ENCODE measurements at places on chromosomes 2 and 18. TPM values are rescaled to one million over a fixed set of nuclear protein-coding genes. Genes with fewer than 3 reads are reported as not detected.

Gene TMEM163
- 0.12 TPM for total RNA-seq

Gene CFAP65
- 0.52 TPM for total RNA-seq

Gene SLC16A14
- total RNA-seq: 7.9 TPM

Gene OR6B2
- total RNA-seq: not detected

Gene CHPF
- total RNA-seq: 228 TPM

GRCh38 chr2:197200762-197201058 is 109.9 kb downstream of the ANKRD44 start:
- no peaks in the 10 kb centered on the region for H3K36me3 ChIP-seq
- H3K4me1 ChIP-seq: no peaks in the 10 kb centered on the region
- no peak for DNase-seq
- H3K27me3 ChIP-seq: no peaks in the 10 kb centered on the region
- H3K4me3 ChIP-seq: no peak overlapping the region

DNA sequence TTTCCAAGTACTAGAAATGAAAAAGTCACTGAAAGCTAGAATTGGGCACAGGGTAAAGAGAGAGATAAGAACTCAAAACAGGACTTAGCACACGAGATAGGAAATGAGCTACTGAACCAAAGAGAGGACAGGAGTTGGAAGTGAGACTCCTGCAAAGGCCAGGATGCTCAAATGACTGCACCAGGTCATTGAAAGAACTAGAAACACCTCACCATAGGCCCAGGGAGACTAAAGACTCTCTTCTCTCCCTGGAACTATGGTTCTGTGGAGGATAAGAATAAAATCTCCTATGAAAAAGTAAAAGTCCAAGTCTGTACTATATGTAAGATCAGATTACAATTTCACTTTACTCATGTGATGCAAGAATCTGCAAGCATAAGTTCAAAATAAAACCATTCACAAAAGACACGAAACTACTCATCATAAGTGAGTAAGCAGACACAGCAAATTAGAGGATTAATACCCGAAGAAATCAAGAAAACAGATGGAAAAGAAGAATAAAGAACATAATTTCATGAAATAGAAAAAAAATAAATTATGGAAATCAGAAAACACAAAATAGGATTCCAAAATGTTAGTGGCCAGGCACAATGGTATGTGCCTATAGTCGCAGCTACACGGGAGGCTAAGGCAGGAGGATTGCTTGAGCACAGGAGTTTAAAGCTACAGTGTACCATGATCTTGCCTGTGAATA is 6.5 kb downstream of the NBAS start:
- no peaks in the 10 kb centered on the region for H3K36me3 ChIP-seq
- H3K4me1 ChIP-seq: no peaks in the 10 kb centered on the region
- H3K4me3 ChIP-seq: no peak overlapping the region
- no peak for DNase-seq
- H3K27me3 ChIP-seq: no peaks in the 10 kb centered on the region

- H3K4me1 ChIP-seq: no peaks in the 10 kb centered on the region
- H3K36me3 ChIP-seq: peaks cover 2% of the 10 kb centered on the region
- no peak for DNase-seq
These were observed 177.8 kb downstream of the EIPR1 start for GRCh38 chr2:3199627-3200345.

- no peak overlapping the region for H3K4me3 ChIP-seq
- H3K27me3 ChIP-seq: peaks cover 2% of the 10 kb centered on the region
- H3K36me3 ChIP-seq: no peaks in the 10 kb centered on the region
- DNase-seq: no peak
- H3K27ac ChIP-seq: no peak overlapping the region
These were observed 115.1 kb downstream of the CMPK2 start for GRCh38 chr2:6750411-6751158.

- H3K4me1 ChIP-seq: no peaks in the 10 kb centered on the region
- H3K4me3 ChIP-seq: no peak overlapping the region
- no peaks in the 10 kb centered on the region for H3K36me3 ChIP-seq
- no peaks in the 10 kb centered on the region for H3K27me3 ChIP-seq
- no peak for DNase-seq
These were observed 14.9 kb upstream of the UGT1A1 start for GRCh38 chr2:233745073-233745755.

GRCh38 chr2:45074713-45075112 is 65.5 kb upstream of the SIX2 start:
- H3K36me3 ChIP-seq: no peaks in the 10 kb centered on the region
- no peak for DNase-seq
- H3K27ac ChIP-seq: no peak overlapping the region
- H3K27me3 ChIP-seq: peaks cover 20% of the 10 kb centered on the region
- no peak overlapping the region for H3K4me3 ChIP-seq

DNA sequence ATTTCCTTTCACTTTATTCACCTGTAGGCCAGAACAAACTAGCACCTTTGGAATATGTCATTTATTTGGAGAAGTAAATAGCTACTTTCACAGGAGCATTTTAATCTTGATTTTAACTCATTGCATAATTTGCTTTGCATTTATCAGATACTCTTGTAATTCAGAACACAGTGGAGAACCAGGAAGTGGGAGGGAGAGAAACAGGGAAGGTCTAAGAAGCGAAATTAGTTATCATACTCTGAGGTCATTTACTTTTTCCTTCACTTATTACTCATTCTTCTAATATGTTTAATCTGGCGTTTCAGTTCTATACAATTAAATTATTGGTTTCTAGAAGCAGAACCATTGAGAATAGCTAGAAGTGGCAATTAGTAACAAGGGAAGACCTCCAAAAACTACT is 20.7 kb downstream of the RBM44 start:
- no peak overlapping the region for H3K4me3 ChIP-seq
- H3K4me1 ChIP-seq: no peaks in the 10 kb centered on the region
- no peaks in the 10 kb centered on the region for H3K27me3 ChIP-seq
- no peak overlapping the region for H3K27ac ChIP-seq
- H3K36me3 ChIP-seq: no peaks in the 10 kb centered on the region

GRCh38 chr2:49973917-49974368 is 819.6 kb upstream of the FSHR start:
- no peaks in the 10 kb centered on the region for H3K27me3 ChIP-seq
- H3K36me3 ChIP-seq: no peaks in the 10 kb centered on the region
- H3K4me3 ChIP-seq: no peak overlapping the region
- H3K4me1 ChIP-seq: no peaks in the 10 kb centered on the region
- no peak for DNase-seq

- H3K27ac ChIP-seq: no peak overlapping the region
- DNase-seq: no peak
- no peaks in the 10 kb centered on the region for H3K36me3 ChIP-seq
- no peaks in the 10 kb centered on the region for H3K27me3 ChIP-seq
- no peak overlapping the region for H3K4me3 ChIP-seq
These were observed 9.2 kb upstream of the BBS5 start for GRCh38 chr2:169469952-169470572.

GRCh38 chr2:70141212-70141901 is 49.5 kb downstream of the C2orf42 start:
- H3K4me3 ChIP-seq: peak overlapping the region; percentile 63
- H3K27me3 ChIP-seq: no peaks in the 10 kb centered on the region
- peaks cover 49% of the 10 kb centered on the region for H3K4me1 ChIP-seq
- peak overlapping the region; percentile 99 for H3K27ac ChIP-seq

- DNase-seq: no peak
- no peak overlapping the region for H3K27ac ChIP-seq
- H3K4me3 ChIP-seq: no peak overlapping the region
- H3K4me1 ChIP-seq: no peaks in the 10 kb centered on the region
- H3K27me3 ChIP-seq: no peaks in the 10 kb centered on the region
- H3K36me3 ChIP-seq: no peaks in the 10 kb centered on the region
These were observed 21.3 kb downstream of the INHBB start for GRCh38 chr2:120367221-120367620.

DNA sequence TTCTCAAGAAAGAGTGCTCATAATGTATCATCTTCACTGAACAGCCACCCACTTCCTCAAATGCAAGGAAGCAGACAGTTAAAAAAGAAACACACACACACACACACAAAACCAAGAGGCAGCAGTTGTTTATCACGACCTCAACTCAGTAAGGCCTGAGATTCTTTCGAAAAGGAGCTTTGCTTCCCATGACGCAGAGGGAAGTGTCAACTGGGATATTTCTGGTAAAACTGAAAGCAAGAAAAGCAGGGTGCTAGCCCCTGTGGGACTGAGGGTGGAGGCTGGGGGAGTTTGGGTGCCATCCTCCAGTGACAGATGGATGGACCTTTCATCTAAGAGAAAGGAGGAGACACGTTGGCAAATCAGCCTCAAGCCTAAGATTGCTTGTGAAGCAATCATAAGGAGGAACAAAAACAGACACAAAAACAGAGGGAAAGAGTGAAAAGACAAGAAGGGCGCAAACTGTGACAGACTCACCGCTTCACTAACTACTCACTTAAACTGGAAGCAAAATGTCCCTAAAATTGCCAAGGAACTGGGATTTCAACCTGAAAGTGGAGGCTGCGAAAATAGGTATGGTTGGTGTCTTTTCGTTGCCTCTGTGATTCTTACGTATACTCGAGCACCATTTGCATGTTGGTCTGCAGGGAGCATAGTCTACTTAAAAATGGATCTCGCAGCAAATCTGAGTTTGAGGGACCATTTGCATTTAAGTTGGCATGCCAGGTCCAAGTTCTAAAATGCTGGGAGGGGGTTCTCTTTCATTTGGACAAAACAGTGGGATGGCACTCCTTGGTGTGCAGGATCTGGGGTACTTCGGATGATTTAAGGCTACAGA is at the start of gene ARHGAP25:
TSS of gene ARHGAP25 (plus strand) at position 124 of the 838 bp plus-strand sequence. CDS start at position 513, 389 bp downstream.
- no peak within 1 kb of the TSS for H3K4me3 ChIP-seq
- no peaks in the 10 kb centered on the region for H3K36me3 ChIP-seq
- peaks cover 7% of the 10 kb centered on the region for H3K4me1 ChIP-seq
- no peak within 1 kb of the TSS for H3K27ac ChIP-seq

GRCh38 chr2:230762317-230762896 is 49.8 kb downstream of the CAB39 start:
- H3K27me3 ChIP-seq: no peaks in the 10 kb centered on the region
- no peak overlapping the region for H3K4me3 ChIP-seq
- peaks cover 6% of the 10 kb centered on the region for H3K36me3 ChIP-seq
- DNase-seq: no peak

Measured in HCT116 (cell line).